NCI-H446 (cell line): ENCODE measurements at places on chromosomes 16 and 17.

DNA sequence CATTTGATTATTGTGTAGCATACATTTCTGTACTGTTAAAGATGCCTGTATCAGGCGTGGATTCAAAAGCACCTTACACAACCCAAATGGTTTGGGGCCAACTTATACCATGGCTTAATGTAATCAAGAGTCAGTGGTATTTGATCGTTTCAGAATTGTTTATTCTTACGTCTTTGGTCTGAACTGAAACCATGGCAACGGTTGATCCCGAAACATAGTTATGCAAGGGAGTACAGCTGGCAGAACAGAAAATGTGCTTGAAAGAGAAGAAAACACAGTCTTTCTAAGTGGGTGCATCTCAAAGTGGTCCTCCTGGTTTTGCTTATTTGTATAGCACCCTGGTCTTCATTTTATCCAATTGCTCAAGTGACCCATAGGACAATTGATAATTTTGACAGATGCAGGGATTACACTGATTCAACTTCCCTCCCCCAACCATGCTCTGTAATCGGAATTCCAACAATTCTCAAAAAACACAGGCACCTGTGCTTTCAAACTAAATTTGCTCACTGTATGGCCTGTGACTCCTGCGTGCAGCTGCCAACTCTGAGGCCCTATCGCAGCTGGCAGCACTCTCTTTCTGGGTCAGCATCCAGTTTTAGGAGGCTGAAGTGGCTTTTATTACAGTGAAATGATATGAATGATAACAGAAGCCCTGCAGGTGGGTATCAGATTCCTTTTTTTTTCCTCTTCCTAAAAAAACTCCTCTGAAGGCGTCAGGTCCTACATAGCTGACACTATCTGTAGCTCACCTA lies 77.0 kb upstream of the AXIN2 start:
- no peak for DNase-seq

GRCh38 chr16:73717266-73717974 lies 579.2 kb upstream of the PSMD7 start:
- no peak for DNase-seq

- no peak for DNase-seq
Observed at GRCh38 chr16:2096853-2097595, 38.7 kb downstream of the PKD1 start.

DNA sequence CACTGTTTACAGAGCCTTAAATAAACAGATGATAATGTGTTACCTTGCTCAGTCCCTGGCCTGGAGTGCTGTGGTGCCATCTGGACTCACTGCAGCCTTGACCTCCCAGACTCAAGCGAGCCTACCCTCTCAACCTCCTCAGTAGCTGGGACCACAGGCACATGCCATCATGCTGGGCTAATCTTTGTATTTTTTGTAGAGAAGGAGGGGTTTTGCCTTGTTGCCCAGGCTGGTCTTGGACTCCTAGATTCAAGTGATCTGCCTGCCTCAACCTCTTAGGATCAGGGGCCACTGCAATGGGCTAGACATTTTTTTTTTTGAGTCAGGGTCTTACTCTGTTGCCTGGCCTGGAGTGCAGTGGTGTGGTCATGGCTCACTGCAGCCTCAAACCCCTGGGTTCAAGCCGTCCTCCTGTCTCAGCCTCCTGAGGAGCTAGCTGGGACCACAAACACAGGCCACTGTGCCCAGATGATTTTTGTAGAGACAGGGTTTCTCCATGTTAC lies 5.0 kb upstream of the NAGLU start:
- no peak for DNase-seq

- peak; percentile 58 for DNase-seq
Observed at GRCh38 chr17:6254036-6254435, 180.9 kb downstream of the AIPL1 start.

GRCh38 chr17:60493847-60494321 lies 32.2 kb downstream of the APPBP2 start:
- DNase-seq: no peak

- no peak for DNase-seq
Observed at GRCh38 chr16:80654094-80654862, 113.5 kb downstream of the DYNLRB2 start.

DNA sequence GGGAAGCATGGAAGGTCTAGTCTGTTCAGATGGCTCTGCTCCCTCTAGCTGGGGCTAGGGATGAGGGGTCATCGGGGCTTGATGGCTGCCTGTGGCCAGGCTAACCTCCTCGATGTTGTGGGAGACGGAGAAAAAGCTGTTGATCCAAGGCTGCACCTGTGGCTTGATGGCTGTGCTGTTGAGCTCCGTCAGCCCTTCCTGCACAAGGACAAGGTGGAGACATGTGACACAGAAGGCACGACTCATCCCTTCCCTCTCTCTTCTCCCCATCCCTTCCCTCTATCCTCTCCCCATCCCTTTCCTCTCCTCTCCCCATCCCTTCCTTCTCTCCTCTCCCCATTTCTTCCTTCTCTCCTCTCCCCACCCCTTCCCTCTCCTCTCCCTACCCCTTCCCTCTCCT lies 28.2 kb downstream of the FCSK start:
- DNase-seq: no peak

DNA sequence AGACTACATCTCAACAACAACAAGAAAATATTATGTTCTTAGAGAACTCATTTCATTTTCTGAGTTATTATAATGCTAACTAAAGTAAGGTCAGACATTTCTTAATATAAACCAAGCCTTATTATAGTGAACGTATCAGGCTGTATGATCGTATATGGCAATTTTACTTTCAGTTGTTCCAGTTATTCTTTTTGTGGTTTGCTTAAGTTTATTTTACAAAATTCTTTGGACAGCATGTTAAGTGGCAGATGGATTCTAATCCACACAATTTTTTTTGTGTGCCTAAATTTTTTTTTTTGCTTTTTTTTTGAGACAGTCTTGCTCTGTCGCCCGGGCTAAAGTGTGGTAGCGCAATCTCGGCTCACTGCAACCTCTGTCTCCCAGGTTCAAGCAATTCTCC lies 59.0 kb downstream of the VMP1 start:
- no peak for DNase-seq

DNA sequence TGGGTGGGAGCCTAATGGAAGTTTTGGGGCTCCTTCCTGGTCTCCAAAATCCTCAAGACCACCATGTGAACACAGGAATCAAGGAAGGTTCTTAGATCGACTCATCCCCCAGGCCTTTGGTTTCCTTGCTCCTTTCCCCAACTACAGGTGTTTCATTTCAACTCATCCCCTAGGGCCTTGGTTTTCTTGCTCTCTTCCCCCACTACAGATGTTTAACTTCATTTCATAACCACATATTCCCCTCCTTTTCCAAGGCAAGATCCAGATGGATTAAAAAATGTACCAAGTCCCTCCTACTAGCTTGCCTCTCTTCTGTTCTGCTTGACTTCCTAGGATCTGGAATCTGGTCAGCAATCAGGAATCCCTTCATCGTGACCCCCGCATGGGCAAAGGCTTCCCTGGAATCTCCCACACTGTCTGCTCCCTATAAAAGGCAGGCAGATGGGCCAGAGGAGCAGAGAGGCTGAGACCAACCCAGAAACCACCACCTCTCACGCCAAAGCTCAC lies at the start of gene CCL11:
TSS of gene CCL11 (plus strand) at position 457 of the 507 bp plus-strand sequence. CDS start 67 bp downstream, outside the sequence.
- no peak for DNase-seq

GRCh38 chr17:83053021-83053681 lies 26.3 kb upstream of the METRNL start:
- DNase-seq: no peak

DNA sequence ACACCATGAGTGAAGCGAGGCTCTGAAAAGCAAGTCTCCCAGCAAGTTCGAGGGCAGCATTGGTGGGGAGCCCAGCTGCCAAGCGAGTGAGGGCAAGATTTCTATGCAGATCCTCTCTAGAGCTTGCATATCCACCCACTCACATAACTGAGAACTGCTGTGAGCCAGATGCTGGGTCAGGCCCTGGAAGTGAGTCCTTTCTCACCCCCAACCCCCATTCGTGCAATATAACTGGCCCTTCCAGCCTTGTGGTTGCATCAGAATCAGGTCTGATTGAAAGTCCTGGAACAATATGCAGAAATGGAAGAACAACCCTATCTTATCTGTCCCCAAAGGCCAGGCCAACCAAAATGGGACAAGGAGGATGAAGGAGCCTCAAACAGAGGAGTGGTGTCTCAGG lies 146.6 kb downstream of the IRX5 start:
- DNase-seq: no peak

- DNase-seq: no peak
Observed at GRCh38 chr16:53805113-53805512, 101.2 kb downstream of the FTO start.

DNA sequence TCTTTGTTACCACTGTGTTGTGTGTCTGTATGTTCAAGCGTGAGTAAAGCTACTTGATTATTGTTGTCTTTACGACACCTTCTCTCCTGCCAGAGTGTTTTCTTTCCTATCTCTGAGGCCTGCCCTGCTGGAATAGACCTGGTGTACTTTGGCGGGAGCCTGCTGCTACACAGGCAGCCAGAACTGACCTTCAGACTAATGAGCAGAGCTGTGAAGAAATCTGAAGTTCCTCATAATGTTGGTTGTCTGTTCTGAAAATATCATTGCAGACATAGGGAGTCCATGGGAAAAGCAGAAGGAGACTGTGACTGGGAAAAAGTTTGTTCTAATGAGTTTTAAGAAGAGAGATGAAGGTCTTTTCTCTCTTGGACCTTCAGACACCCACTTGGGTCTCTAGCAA lies 9.8 kb downstream of the RHOT1 start:
- no peak for DNase-seq

- DNase-seq: no peak
Observed at GRCh38 chr17:63931981-63932561, at the start of gene CD79B. Gene CD79B (minus strand): TSS chr17:63932331. CDS start chr17:63932261, 70 bp downstream.

- DNase-seq: no peak
Observed at GRCh38 chr16:4028144-4028543, 88.1 kb downstream of the ADCY9 start.

DNA sequence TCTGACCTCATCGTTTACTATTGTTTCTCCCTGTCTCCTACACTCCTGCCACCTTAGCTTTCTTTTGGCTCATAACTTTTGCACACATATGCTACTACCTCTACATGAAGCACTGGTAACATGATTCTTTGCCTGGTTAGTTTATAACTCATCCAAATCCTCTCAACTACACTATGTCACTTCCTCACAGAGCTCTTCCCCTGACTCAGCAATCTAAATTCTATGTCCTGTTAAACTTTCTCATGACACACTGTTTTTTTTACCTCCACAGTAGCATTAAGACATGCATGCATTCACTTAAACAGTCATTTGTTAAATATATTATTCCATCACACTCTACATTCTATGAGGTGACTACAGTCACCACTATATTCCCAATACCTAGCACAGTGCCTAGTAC lies 19.7 kb downstream of the APPBP2 start:
- no peak for DNase-seq

DNA sequence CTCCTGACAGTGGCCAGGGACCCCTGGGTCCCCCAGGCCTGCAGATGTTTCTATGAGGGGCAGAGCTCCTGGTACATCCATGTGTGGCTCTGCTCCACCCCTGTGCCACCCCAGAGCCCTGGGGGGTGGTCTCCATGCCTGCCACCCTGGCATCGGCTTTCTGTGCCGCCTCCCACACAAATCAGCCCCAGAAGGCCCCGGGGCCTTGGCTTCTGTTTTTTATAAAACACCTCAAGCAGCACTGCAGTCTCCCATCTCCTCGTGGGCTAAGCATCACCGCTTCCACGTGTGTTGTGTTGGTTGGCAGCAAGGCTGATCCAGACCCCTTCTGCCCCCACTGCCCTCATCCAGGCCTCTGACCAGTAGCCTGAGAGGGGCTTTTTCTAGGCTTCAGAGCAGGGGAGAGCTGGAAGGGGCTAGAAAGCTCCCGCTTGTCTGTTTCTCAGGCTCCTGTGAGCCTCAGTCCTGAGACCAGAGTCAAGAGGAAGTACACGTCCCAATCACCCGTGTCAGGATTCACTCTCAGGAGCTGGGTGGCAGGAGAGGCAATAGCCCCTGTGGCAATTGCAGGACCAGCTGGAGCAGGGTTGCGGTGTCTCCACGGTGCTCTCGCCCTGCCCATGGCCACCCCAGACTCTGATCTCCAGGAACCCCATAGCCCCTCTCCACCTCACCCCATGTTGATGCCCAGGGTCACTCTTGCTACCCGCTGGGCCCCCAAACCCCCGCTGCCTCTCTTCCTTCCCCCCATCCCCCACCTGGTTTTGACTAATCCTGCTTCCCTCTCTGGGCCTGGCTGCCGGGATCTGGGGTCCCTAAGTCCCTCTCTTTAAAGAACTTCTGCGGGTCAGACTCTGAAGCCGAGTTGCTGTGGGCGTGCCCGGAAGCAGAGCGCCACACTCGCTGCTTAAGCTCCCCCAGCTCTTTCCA lies 25.1 kb downstream of the C1QTNF1 start:
- no peak for DNase-seq

GRCh38 chr17:80575057-80575875 lies 30.6 kb downstream of the RPTOR start:
- peak; percentile 74 for DNase-seq

- DNase-seq: no peak
Observed at GRCh38 chr17:42055496-42055895, 5.1 kb upstream of the C17orf113 start.

DNA sequence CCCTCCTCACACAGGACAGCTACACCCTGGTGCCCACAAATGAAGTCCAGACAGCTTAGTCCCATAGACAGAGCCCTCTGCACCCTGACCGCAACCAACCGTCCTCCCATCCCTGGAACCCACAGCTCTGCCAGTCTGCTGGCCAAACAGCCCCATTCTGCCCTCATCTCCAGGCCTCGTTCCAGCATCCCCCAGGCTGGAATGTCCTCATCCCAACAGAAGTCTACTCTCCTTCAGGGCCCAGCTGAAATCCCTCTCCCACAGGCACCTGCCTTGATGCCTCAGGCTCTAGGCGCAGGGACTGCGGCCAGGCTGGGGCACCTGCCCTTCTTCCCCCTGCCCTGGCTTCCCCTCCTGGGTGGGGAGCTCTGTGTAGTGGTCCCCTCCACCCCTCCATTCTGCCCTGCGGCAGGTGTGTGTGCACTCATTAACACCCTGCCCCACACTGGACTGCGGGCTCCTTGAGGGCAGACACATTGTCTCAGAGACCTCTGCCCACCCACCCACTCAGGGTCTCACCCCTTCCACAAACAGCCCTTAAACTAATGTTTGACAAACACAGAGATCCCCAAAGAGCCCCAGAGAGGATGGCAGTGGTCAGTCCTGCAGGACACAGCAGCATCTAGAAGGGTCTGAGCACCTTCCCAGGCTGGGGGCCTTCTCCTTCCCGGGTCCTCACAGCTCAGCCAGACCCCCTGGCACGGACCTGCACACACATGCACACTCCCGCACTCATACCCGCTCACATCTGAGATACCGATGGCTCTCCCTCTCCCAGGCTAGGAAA lies 820 bp downstream of the GRIN2C start:
- DNase-seq: no peak
